ENCODE measurements at places on chromosomes 13 and 19. TPM values are rescaled to one million over a fixed set of nuclear protein-coding genes. Genes with fewer than 3 reads are reported as not detected.

GRCh38 chr13:92362717-92363116 is 863.9 kb upstream of the GPC6 start:
- DNase-seq = no peak

DNA sequence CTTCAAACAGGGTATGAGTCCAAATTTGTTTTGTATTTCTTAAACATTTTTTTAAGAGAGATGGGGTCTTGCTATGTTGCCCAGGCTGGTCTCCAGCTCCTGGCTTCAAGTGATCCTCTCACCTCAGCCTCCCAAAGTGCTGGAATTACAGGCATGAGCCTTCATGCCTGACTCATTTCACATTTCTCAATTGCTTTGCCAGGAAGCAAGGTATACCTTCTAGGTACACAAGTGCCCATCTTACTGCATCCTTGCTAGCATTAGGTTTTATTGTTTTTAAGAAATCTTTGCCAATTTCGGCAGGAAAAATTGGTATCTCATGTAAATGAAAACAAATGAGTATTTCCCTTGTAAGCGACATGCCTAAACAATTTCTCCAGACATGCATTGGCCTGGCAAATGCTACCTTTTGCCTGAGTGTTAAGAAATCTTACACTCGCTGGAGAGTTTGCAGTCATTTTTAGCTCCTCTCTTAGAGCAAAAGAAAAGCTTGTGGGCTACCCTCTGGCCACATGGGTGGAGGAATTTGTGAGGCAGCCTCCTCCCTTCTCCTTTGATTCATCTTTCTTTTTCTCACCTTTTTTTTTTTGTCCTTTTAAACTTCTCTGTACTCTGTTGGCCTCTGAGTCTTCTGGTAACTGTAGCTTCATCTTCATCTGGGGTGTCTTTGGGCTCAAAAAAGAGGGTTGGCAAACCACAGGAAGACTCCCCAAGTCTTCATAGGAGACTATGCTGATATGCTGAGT is 33.0 kb downstream of the ACTL9 start:
- no peak for DNase-seq

- DNase-seq = no peak
Observed at GRCh38 chr13:35703061-35703460, 226.6 kb upstream of the MAB21L1 start.

GRCh38 chr19:41863209-41863931 is 3.3 kb downstream of the RPS19 start:
- DNase-seq = no peak

The GPR4 gene
- 3.1 TPM for total RNA-seq

The PRR22 gene
- 5.6 TPM for total RNA-seq

Measured in PC-3 (cell line).